ENCODE measurements at places on chromosomes 7 and 10.

GRCh38 chr7:112481833-112482670, 1.3 kb downstream of the LSMEM1 start:
- DNase-seq: no peak

GRCh38 chr7:158074896-158075632, 512.6 kb downstream of the PTPRN2 start:
- no peak for DNase-seq

- DNase-seq: no peak
Observed at GRCh38 chr7:41907444-41907843, 204.6 kb upstream of the INHBA start.

DNA sequence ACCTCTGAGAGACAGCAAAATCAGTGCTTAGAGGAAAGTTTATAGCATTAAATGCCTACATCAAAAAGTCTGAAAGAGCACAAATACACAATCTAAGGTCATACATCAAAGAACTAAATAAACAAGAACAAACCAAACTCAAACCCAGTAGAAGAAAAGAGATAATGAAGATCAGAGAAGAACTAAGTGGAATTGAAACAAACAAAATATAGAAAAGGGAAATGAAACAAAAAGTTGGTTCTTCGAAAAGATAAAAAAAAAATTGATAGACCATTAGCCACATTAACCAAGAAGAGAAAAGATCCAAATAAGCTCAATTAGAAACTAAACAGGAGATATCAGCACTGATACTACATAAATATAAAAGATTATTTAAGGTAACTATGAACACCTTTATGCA, 280.0 kb upstream of the NRG3 start:
- DNase-seq: no peak

DNA sequence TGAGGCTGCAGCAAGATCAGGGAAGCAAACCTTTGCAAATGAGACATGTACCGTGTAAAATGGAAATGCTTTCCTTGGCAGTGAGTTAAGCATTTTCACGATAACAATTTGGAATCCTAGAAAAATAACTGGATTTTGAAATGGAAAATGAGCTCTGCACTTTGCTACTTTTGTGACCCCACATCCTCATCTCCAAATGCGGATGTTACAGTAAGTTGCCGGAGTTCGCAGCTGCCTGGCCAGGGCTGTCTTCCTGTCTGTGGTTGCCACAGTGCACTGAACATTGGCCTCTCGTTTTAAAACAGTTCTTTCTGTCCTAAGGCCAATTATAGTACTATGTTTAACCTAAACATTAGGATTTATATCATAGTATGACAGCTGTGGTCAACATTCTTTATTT, 136.2 kb upstream of the FZD8 start:
- no peak for DNase-seq

DNA sequence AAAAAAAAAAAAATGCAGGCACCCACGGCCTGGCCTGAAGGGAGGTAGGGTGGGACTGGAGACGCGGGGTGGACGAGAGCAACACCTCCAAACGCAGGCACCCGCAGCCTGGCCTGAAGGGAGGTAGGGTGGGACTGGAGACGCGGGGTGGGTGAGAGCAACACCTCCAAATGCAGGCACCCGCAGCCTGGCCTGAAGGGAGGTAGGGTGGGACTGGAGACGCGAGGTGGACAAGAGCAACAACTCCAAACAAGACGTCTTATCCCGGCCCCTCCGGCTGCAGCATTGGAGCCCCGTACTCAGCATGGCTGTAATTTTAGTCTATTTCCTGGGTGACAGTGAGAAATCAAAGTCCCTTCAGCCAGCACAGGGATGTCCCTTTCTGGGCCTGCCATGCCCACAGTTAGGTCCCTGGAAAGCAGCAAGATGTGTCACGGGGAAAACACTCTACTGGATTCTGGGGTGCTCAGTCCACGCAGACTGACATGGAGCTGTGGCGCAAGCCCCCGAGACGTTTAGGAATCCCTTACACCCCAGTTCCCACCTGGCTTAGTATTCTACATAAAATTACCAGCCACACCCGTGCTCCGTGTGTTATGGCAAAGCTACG, 119.9 kb downstream of the WDR37 start:
- DNase-seq: no peak

DNA sequence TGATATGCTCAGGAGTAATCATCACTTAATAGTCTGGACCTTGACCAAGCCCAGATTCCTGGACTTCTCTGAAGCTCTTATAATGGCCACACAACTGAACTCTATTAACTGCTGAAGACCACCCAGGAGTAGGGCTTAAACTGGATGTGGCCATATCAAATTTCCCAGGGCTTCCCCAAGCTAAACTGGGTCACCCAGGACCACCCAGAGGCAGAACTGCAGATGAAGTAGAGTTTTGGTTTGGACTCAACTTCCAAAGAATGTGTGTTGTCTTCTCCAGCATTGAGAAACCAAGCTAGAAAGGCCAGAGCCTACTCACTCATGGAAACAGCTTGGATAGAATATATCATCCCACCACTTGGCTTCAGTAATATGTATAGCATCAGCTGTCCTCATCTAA, 358.2 kb upstream of the MEOX2 start:
- DNase-seq: no peak

- DNase-seq: no peak
Observed at GRCh38 chr10:112045938-112046337, 137.6 kb downstream of the GPAM start.

DNA sequence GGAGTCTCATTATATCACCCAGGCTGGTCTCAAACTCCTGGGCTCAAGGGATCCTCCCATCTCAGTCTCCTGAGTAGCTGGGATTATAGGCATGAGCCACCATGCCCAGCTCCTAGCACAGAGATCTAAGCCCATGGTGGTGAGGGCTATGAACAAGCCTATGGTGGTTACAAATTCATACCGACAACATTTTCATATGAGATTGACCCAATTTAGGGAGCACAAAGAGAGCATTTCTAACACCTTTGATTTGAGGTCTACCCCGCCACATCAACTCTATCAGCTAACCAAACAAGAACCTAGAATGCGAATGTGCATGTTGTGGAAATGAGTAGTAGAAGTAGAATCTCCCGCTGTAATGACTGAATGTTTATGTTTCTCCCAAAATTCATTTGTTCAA, 14.2 kb upstream of the PRF1 start:
- DNase-seq: no peak

DNA sequence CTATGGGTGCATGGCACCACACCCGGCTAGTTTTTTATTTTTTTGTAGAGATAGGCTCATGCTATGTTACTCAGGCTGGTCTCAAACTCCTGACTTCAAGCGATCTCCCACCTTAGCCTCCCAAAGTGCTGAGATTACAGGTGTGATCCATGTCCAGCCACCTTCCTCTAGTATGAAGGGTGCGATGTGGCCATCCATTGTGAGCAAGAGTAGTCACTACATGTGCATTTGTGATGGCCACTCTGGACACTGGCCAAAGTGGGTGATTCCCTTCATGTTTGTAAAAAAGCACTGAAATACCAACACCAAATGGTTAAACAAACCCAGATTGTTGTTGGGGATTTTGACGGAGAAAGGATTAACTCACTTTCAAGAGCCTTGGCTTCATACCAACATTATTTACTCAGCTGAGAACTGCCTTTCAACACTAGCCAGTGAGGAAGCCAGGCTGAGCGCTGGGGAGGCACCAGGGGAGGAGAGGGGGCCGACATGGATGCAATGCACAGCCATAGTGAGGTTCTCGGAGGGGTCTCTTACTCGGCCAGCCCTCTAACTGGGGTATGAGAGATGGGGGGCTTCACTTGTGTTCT, 198.1 kb upstream of the LYZL2 start:
- no peak for DNase-seq

DNA sequence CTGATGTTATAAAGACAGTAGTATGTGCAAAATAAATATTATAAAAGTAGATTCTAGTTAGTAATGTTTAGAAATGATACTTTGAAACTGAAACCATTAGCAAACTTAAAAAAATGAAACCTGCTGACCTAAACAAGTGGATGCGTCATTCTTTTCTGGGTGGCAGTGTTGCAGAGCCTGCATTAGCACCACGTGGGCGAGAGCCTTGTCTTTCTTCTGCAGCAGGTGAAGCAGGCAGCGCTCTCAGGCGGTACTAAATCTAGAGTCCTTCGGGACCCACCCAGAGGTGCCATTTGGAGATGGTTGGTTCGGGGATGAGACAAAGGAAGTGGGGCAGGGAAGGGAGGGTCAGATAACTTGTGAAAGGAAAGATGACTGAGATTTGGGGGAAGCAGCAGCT, 759.1 kb upstream of the IGFBP3 start:
- DNase-seq: no peak

- no peak for DNase-seq
Observed at GRCh38 chr7:32379510-32380112, 110.6 kb downstream of the LSM5 start.

DNA sequence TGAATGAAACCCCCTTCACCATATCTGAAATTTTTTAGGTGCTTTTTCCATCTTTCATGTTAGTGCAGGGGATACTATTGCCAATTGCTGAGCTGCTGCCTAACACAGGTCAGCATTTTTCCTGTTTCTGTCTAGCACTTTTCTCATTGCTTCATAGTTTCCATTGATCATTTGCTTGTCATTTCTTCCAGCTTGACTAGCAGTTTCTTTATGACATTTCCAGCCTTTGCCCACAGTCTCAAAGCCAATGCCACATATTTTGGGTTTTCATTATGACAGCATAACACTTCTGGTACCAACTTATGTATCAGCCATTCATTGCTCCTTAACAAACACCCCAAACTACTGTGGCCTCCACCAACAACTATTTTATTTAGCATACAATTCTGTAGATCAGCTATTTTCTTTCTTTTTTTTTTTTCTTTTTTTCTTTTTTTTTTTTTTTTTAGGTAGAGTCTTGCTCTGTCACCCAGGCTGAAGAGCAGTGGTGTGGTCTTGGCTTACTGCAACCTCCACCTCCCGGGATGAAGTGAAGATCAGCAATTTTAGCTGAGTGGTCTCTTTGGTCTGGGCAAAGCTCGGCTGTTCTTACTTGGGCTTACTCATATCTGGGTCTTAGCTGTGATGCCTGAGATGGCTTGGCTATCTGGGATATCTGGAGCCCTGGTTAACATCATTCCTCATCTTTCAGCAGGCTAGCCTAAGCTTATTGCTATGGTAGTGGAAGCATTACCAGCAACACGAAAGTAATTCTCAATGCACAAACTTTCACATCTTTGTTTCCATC, 102.3 kb downstream of the EPC1 start:
- DNase-seq: no peak

DNA sequence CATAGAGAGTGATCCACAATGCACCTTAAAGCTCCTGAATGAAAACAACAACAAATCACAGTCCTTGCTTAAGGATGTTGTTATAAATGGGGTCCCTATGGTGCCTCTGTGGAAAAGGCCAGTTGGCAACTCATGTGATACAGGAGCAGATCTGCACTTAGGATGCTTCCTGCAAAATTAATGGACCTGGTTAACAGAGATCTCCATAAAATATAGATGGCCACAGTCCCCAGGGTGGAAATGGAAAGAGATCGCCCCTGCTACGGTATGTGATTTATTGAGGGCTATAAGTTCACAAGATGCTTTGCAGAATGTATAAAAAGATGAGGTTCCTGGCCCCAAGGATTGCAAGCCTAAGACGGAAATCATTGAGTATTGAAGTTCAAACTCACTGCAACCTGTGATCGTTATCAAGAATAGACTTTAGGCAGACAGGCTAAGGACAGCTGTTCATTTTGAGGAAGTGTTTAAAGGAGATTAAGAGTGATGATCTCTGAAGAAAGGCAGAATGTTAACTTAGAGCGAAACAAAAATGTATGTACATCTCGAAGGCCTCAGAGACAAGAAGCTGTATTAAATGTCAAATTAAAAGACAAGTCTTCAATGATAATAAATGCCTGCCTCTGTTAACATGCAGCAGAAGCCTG, 174.1 kb upstream of the PLPP4 start:
- no peak for DNase-seq

- no peak for DNase-seq
Observed at GRCh38 chr7:45573204-45573603, 964 bp upstream of the ADCY1 start.

DNA sequence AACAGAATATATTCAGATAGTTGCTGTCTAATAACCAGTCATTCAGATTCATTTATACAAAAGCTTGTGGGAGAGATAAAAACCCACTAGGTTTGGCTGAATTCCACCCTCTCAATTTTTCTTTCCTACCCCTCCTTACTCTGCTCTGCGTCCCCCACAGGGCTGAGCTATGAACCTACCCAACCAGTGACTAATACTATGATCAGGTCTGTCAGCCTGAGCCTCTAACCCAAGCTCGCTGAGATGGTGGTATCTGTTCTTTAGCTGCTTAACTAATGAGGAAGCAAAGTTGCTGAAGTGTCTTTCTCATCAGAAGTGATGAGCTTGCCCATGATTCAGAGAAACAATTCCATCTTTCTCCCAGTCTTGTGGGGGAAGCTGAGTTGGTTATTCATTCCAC, 248.7 kb upstream of the GPR26 start:
- no peak for DNase-seq

- DNase-seq: no peak
Observed at GRCh38 chr7:111356941-111357340, 205.4 kb downstream of the IMMP2L start.

DNA sequence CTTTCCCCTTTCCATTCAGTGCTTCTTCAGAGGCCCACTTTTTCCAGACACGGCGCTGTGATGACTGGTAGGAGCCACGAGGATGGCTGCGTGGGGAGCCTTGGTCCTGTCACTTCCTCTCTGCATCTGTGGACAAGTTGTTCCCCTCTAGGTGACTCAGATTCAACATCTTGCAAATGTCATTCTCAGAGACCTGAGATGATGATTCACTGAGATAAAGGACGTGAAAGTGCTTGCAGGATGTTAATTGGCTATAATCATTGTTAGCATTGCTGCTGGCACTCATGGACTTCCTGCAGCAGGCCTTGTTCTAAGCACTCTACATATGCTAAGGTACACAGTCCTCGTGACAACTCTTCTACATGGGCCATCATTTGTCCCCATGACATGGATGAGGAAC, 489.8 kb upstream of the ZMIZ1 start:
- no peak for DNase-seq

DNA sequence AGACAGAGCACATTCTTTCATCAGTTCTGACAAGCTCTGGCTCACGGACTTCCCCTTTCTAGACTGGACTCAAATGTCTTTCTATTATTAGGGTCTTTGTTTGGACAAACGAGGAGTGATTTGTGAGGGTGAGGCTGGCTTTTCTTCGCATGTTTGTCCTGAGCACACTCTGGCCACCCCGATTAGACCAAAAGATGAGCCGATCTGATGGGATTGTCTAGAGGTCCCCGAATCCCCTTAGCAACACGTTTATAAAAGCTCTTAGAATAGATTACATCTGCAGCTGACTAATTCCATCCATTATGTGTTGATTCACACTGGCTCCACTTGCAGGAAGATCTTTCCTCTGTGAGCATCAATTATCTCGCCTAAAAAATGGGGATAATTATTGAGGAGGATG, 675.4 kb upstream of the AUTS2 start:
- DNase-seq: no peak

GRCh38 chr10:58723966-58724365, 211.3 kb downstream of the BICC1 start:
- no peak for DNase-seq

DNA sequence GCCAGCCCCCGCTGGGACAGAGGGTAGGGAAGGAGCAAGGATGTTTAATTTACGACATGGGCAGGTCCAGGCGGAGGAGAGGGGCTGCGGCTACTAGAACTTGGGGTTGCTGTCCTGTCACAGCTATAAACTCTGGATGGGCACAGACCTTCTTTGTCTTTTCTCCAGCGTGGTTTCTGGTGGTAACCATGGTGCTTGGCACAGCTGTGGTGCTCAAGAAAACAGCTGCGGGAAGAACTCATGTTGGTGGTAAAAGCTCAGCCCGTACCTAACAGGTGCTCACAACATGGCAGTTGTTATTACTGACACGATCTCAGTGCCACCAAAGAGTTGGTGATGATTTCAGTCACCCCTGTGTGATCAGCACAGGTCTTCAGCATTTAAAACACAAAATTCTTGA, 13.8 kb downstream of the BAIAP2L1 start:
- no peak for DNase-seq

Data from NCI-H2171 (cell line).